ENCODE measurements at places on chromosomes 1 and 21.

DNA sequence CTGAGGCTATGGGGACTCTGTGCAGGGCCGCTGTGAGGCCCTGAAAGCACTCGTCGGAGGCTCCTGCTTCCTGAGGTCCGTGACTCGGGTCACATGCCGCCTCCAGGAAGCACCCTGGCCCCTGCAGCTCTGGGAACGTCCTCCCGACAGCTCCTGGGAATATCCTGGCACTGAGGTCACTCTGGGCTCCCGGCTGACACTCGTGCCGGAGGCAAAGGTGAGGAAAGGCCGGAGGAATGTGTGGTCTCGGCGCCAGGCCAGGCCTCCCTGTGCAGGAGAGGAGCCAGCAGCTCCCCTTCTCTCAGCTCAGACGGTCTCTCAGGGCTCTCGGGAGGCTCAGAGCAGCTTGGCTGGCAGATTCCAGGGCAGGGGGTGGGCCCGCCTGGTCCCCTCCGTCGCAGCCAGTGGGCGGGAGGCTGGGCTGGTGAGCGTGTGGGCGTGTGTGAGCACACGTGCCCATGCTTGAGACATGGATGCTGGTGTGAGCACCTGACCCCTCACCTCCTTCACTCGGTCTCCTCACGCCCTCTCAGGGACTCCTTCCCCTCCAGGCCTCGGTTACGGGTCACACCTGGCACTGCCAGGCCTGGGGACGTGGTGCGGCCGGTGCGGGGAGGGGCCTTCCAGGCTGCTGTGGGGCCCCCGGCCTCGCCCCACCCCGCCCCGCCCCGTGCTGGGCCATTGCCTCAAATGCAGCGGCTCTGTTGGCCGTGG, 5.5 kb upstream of the RNF223 start:
- DNase-seq: peak; percentile 91

DNA sequence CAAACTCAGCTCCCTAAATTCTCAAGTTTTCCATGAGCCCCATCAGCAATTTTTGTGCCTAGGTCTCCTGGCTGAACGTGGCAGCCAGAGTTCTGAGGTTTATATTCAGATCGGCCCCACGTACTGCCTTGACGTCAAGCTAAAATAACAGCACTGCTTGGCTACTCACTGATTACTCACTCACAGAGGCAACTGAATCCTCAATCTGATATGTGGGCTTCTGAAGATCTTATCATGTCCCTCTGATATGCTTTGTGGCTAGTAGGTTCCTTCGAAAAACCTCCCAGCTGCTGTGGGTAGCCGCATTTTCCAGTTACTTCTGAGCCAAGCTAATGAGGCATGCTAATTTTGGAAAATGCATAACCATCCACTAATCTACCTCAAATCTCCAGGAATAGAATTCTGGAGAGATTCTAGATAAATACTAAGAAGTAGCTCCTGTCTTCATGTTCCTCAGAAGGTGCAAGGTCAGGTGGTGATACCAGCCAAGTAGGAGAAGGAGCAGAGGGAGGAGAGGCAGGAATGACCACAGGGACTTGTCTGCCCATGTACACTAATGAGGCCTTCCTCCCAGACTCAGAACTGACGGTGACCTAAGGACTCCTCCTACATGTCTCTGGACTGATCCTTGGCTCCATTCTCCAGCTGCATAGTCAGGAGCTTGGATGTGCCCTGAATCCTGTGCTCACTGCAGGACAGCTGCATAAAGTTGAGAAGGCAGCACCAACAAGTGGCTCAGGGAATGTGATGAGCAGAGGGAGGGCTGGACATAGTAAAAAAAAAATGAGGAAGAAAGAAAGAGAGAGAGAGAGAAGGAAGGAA, 263.7 kb downstream of the TNR start:
- no peak for DNase-seq

GRCh38 chr1:154760469-154760933, 109.6 kb downstream of the KCNN3 start:
- DNase-seq: no peak

GRCh38 chr1:214540324-214540723, 11.1 kb downstream of the PTPN14 start:
- DNase-seq: no peak

GRCh38 chr21:34599534-34600101, 15.3 kb downstream of the RCAN1 start:
- no peak for DNase-seq

- no peak for DNase-seq
Measured at GRCh38 chr1:204579681-204580080, 63.5 kb downstream of the MDM4 start.

DNA sequence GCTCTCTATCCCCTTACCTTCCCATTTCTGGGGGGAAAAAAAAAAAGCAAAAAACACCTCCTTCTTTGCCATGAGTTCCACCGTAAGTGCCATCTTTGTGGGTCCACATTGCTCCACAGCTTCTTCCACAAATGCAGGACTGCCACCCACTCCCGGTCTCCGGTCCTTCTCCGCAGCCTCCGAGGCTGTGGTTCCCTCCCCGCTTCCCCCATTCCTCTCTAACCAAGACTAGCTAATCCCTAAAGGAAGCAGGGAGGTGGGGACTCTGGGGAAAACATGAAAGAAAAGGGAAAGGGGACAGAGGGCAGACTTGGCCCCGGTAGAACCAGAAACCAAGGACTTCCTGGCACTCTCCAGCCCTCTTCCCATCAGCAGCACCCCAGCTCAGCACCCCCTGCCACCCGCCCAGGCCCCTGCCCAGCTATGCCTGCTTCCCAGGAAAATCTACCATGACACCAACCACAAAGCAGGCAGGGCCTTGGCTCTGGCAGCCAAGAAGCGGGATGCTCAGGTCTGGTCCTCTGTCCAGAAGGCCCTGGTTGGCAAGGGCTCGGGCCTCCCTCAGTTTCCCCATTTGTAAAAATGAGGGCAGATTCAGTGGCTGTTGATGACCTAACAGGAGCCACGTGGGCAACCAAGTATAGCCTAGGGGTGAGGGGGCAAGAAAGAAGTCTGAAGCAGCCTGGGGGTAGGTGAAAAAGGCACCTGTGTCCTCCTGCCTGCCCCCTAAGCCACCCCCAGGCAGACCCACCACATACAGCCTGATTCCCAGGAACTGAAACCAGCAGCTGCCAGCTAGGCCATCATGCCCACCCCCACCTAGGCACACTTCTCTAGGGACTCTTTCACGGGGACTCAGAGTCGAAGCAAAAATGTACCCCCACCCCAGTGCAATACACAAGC, 2.5 kb downstream of the EPHA2 start:
- DNase-seq: no peak

- DNase-seq: no peak
Measured at GRCh38 chr1:50098591-50099021, 10.1 kb upstream of the ELAVL4 start.

GRCh38 chr1:33176362-33176850, 5.4 kb downstream of the TRIM62 start:
- DNase-seq: peak; percentile 29

- peak; percentile 10 for DNase-seq
Measured at GRCh38 chr1:179995576-179995975, 41.0 kb downstream of the CEP350 start.

DNA sequence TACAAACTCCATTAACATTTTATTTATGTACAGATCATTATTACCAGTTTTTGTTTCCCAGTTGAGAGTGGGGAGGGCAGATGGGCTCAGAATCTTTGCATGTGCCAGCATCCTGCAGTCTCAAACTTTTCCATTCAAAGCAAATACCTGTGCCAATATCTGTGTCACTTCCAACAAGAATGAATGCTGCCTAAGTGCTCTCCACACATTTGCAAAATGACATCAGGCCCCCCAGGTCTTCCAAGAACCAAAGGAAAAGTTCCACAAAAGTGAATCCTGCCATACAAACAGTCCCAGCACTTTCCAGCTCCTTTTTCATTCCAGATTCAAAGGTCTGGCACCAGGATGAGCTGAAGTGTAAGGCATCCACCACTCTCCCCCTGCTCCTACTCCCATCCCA, 1.7 kb upstream of the TIE1 start:
- DNase-seq: no peak

DNA sequence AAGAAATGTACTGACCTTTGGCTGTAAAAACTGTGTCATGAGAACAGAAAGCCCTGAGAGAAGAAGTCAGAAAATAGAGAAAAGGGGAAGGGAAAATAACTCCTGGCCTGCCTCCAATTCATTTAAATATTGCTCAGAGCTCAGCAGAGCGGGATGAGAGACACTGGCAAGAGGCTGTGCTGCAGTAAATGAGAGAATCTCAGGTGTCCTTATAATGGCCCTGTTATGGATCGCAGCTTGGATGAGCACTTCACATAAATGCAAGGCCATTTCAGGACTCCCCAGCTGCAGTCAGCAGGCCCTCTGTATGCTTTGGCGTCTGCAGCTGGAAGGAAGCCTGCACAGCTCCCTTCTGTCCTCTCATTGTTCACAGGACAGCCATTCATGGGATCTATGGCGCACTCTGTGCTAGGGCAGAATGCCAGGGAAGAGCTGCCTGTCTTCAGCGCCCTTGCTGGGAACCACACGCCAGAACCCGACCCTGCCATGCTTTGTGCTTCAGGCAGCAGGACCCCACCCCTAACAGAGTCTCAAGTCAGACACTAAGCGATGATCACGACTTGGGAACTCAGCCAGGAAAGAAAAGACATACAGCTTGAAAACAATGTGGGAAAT, 20.7 kb upstream of the ABCB10 start:
- DNase-seq: peak; percentile 12

- DNase-seq: peak; percentile 33
Measured at GRCh38 chr21:15659753-15660422, 69.9 kb upstream of the USP25 start.

- DNase-seq: no peak
Measured at GRCh38 chr1:180785291-180785690, 127.4 kb upstream of the KIAA1614 start.

DNA sequence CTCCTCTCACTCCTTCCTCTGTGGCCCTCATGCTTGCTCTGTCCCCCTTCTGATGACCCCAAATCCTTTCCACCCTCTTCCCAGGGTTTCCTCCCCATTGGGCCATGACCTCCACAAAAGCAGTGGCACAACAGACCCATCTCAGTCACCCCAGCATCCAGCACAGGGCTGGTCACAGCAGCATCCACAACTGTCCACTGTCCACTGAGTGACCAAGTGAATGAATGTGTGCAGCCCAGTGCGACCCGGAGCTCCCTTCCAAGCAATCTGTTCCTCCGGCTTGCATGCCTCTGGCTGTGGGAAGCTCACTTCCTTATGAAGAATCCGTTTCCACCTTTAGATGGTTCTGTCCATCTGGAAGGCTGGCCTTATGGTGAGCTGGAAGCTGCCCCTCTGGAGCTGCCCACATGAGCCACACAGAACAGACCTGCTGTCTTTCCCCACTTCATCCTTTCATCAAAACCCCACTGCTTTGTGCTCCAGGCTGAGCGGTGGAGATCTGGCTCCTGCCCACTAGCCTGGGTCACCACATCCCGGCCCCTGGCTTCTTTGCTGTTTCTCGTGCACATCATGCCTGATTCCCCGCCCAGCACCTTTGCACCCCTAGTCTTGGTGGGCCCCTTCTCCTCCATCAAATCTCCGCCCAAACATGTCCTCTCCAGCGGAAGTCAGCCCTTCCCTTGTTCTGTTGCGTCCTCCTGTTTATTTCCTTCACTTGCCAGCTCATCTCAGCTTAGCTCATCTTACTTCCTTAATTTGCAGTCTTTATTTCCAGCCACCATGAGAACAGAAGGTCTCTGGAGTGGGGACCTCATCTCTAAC, 56.4 kb downstream of the EDN2 start:
- no peak for DNase-seq

GRCh38 chr1:234621657-234622335, 11.8 kb upstream of the IRF2BP2 start:
- peak; percentile 93 for DNase-seq

All from AG10803 (cell line).